Femur (tissue), 1 donor: ENCODE measurements at places on chromosomes 1 and 21.

- DNase-seq = peak; percentile 30
Measured at GRCh38 chr1:34176830-34177603, at the start of gene C1orf94. TSS of gene C1orf94 (plus strand) at chr1:34176907. CDS start at chr1:34177790, 883 bp downstream.

GRCh38 chr21:42421018-42421793, 17.5 kb downstream of the UBASH3A start:
- no peak for DNase-seq

- DNase-seq = no peak
Measured at GRCh38 chr21:43958364-43959158, 53.5 kb upstream of the TRAPPC10 start.

DNA sequence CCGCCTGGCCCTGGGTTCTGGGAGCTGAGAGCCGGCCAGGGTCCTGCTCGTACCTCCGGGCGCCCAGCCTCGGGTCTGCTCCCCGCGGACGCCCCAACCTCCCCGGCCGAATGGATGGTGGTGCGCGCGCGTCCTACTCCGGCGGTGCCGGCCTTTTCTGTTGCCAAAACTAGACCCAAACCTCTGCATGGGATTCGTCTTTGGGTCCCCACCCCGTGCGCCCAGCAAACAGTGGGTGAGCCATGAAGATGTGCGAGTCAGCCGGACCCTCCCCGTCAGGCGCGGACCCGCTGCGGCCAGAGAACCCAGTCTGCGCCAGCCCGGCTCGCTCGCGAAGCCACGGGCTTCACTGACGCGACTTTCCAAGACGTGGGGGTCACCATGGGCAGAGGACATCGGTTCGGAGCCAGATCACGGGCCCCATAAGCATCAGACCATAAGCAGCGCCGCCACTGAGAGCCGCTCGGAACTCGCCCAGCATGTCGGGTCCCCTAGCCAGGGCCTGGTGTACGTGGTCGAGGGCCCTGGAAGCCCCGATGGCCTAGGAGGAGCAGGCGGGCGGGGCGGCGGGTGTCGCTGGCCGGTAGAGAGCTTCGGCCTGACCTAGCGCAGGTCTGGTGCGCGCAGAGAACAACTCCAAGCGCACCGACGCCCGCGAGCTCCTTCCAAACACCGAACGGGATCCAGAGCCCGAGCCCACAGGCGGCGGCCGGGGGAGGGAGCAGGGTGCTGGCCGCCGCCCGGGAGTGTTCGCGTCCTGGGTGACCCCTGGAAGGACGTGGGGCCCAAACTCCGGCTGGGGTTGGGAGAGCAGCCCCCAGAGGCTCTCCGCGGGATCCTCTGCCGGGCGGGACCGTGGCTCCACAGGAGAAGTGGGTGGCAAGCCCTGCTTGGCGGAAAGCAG, 1.0 kb upstream of the TP73 start:
- no peak for DNase-seq

- DNase-seq = no peak
Measured at GRCh38 chr1:109924316-109924715, 13.7 kb downstream of the CSF1 start.

GRCh38 chr1:9031484-9032259, 5.4 kb upstream of the SLC2A7 start:
- no peak for DNase-seq

DNA sequence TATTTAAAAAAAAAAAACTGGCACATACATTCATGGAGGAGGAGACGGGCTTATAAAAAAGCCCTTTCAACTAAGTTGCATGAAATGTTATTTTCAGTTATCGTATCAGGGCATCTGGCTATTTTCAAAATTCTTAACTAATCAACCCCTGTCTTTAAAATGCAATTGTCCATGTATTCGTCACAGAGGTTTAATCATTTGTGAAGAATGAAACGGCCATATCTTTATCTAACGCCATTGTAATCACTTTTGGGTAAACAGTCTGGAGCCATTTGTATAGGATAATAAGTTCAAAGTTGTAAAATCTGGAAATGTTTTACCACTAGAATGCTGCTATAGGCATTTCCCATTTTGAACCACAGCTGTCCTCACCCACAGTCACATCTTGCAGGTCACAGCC, 30.4 kb downstream of the SLC30A10 start:
- DNase-seq = no peak

DNA sequence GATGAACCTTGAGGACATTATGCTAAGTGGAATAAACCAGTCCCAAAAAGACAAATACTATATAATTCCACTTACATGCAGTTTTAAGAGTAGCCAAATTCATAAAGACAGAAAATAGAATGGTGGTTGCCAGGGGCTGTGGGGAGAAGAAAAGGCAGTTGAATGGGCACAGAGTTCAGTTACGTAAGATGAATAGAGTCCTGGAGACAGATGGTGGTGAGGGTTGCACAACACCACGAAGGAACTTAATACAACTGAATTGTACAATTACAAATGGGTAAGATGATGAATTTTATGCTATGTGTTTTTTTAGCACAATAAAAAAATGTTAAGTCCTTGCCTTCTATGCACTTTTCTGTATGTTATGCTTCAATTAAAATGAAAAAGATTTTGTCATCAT, 66.6 kb downstream of the CD34 start:
- no peak for DNase-seq

DNA sequence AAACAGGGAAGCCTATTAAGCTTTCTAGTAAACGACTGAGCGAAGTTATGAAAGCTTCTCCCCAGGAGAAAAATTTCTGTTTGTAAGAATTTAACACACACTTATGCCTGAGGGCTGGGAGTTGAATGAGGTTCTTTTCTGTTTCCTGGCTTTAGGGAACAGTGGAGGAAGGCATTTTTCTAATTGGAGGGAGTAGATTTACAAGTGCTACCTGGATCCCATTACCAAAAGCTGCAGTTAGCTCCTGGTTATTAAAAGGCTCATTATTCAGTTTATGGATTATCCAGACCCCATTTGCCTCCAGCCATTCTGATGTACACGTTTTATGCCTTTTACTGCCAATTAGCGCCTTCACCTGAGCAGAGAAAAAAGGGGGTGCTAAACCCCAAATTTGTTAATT, 7.5 kb downstream of the ST6GALNAC3 start:
- no peak for DNase-seq

- peak; percentile 39 for DNase-seq
Measured at GRCh38 chr1:78250201-78250600, 204.4 kb downstream of the GIPC2 start.
